ENCODE measurements at places on chromosomes 5 and 9.

- no peak for DNase-seq
Observed at GRCh38 chr5:154524181-154524580, 46.2 kb upstream of the HAND1 start.

GRCh38 chr5:164000819-164001218 is 495.4 kb downstream of the MAT2B start:
- no peak for DNase-seq

- no peak for DNase-seq
Observed at GRCh38 chr9:75858497-75859092, 31.9 kb upstream of the PCSK5 start.

DNA sequence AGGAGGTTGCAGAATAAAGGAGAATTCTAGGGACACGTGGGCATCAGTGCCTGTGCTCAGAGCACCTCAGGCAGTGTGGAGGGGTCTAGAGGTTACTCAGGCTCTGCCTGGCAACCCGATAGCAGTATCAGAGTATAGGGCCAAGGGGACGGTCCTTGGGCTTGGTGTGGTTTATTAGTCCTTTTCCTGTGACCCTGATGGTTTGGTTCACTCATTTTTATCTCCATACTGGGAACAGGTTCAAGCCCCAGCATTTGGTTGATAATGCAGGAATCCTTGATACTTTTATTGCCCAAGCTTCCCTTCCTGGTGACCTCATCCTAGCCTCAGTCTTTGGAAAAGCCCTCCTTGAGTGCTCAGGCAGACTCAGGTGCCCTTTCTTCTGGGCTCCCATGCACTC is 35.5 kb downstream of the FXN start:
- DNase-seq, result no peak

DNA sequence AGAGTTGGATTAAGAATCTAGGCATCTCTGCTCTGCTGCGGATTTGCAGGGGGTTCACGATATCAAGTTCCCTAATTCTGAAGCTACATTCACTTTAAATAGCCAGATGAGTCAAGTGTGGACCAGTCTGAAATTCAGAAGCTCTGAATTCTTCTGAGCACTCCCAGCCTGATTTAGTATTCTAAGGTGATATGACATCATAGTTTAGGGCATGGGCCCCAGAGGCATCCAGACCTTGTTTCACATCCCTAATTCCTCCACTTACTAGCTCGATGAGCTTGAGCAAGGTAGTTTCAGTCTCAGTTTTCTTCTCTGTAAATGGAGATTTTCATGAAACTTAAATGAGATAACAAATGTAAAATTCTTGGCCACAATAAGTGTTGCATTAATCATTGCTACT is 65.2 kb downstream of the TMEM167A start:
- DNase-seq, result no peak

DNA sequence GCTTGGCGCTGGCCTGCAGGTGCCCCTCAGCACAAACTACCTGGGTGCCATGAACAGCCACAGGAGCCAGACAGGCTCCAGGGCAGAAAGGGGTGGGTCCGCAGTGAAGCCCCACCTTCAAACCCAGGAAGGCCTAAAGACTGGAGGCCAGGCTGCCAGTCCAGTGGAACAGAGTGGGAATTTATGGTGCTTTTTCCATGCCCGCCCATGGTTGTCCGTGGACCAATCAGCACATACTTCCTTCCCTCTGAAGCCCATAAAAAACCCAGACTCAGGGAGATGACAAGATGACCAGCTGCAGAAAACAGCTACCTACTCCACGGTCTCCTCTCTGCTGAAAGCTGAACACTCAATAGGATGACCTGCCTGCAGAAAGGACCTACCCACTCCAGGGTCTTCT is 275.4 kb upstream of the ADRA1B start:
- no peak for DNase-seq

DNA sequence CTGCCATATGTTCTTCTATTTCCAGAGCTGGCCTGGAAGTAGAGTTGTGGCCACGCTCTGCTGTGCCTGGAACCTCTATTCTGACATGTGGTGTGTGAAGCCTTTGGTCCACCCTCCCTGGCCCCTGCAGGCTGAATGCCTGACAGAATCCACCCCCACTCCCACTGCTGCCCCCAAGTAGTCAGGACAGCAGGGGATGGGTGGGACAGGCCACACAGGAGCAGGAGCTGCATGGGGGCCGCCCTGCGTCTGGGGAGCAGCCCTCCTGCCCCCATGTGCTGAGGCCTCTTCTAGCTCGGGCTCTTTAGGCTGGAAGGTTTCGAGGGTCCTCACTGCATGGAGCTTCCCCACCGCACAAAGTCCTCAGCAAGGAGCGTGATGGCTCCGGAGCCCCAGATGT is 32.6 kb upstream of the IRX4 start:
- no peak for DNase-seq

DNA sequence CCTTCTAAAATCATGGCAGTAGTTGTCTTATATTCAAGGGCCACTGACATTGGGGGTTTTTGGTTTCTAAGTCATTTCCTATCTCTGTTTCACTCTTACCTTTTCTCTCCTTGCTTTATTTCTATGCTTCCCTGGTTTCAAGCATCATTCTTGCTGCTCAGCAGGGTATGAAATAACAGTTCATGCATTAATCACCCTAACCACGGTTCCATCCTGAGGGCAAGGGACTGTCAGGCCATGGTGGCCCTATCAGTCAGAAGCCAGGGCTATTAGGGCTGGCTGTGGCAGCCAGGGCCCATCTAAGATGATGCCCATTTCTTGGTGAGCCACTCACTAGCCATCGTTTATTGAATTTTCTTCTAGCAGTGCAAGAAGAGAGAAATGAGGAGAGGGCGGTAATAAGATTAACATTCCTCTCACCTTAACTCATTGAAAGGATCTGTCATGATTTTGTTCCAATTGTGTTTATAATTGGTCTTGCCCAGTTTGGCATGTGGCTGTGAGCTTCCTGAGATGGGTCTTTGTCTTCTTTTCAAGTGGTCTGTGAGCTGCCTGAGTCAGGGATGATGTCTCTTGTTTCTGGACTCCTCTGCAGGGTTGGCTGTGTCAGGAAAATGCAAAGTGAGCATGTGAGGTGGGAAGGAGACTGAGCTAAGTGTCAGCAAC is 45.2 kb downstream of the CYSTM1 start:
- no peak for DNase-seq

- DNase-seq, result no peak
Observed at GRCh38 chr9:119044806-119045205, 324.4 kb downstream of the BRINP1 start.

DNA sequence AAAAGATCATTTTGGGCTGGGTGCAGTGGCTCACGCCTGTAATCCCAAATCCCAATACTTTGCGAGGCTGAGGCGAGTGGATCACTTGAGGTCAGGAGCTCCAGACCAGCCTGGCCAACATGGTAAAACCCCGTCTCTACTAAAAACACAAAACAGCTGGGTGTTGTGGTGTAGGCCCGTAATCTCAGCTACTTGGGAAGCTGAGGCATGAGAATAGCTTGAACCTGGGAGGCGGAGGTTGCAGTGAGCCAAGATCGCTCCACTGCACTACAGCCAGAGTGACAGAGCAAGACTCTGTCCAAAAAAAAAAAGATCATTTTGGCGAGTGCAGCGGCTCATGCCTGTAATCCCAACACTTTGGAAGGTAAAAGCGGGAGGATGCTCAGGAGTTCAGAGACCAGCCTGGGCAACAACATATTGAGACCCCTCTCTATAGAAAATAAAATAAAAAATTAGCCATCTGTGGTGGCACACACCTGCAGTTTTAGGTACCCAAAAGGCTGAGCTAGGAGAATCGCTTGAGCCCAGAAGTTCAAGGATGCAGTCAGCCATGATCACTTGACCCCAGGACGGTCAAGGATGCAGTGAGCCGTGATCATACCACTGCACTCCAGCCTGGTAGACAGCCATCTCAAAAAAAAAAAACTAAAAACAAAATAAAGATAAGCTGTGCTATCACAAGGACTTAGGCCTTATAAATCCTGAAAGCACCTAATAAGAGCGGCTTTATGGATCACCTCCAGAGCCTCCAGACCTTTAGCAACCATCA is 16.2 kb downstream of the PPP2CA start:
- no peak for DNase-seq

GRCh38 chr9:112241491-112241890 is 66.4 kb upstream of the SUSD1 start:
- DNase-seq, result no peak

DNA sequence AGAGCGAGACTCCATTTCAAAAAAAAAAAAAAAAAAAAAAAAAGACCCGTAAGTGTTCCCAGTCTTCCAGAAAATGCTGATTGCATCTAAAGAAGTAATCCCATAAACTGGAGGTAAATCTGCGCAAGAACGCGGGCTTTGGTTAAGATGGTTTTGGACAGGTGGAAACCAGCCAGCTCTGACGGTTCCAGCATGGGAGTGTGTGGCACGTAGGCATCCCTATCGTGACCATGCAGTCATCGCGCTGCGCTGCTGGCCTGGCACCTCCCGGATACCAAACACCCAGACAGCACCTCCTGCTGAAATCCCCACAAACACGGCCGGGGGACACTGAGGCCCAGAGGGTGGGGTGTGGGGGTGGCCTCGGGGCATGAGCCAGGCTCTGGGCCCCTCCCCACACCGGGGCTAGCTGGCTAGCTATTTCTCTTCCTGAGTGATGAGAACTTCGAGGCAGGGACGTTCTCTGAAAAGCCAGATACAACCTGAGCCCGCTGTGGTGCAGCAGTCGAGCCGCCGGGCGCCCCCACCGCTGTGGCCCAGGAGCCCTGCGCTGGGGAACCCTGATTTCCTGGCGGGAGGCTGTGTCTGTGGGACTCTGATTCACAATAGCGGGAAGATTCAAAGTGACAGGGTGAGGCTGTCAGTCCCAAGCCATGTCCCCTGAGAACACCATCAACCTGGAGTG is 32.2 kb upstream of the NOTCH1 start:
- no peak for DNase-seq

DNA sequence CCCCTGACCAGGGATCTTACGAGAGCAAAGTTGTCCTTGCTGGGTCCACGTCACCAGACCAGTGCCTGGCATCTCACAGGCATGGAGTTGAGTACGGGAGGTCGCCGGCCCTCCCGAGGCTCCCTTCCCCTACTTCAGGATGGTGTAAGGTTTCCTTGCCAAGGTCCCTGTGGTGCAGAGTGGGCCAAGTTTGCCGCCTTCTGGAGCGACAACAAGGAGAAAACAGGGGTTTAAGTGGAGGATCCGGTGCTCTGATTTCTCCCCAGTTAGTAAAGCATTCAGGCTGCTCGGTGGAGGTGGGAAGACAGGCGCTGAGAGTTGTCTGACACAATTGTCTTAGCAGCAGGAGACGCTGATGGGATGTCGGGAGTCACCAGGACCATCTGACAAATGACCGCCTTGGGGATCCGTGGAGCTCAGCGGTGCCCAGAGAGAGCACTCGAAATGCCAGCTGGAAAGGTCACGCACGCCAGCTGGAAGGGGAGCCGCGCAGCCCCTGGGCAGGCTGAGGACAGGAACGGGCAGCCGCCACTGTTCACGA is 37.3 kb downstream of the ADAMTS2 start:
- DNase-seq, result no peak

- DNase-seq, result no peak
Observed at GRCh38 chr9:133914442-133915342, 77.4 kb downstream of the VAV2 start.

GRCh38 chr5:76855961-76856360 is 6.1 kb downstream of the S100Z start:
- no peak for DNase-seq

DNA sequence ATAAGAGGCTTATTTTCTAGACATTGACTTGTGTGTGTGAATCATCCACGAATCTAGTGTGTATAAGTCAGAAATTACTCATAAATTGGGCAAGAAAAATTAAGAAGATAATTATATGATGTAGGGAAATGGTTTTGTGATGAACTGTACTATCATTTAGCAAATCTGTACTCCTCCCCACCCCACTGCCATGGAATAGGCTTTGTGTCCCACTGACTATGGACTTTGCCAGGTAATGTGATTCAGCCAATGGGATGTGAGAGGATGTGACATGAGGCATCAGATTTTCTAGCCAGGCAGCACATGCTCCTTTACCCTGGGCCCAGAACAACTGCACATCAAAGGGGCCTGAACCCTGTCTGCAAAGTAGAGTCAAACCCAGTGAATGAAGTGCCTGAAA is 406.6 kb downstream of the CTNND2 start:
- DNase-seq, result no peak

DNA sequence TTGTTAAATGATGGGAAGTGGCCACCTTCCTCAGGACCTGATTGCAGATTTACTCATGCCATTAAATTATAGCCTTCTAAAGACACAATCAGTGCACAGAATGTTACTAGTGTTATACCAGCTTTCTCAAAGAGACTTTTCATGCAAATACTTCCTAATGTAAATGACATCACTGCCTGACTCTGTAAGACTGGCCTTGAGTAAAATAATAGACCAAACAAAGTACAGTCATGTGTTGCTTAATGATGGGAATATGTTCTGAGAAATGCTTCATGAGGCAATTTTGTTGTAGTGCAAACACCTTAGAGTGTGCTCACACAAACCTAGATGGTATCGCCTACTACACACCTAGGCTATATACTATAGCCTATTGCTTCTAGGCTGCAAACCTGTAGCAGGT is 17.0 kb upstream of the C1QTNF3 start:
- no peak for DNase-seq

DNA sequence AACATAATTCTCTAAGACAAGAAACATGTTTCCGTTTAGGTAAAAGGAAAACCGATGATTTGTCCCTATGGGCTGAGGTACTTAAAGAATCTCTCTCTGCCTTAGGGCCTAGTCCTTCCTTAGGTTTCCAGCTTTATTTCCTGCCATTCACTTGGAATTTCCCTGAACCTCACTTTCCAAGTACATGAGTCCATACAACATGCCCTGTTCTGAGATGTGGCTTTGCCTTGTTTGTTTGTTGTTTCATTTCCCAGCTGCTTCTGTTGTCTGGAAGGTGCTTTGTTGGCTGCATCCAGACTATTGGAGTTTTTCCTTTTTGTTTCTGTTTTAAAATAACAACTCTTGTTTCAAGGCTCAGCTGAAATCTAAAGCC is 95.2 kb downstream of the ALDH1A1 start:
- DNase-seq, result no peak

DNA sequence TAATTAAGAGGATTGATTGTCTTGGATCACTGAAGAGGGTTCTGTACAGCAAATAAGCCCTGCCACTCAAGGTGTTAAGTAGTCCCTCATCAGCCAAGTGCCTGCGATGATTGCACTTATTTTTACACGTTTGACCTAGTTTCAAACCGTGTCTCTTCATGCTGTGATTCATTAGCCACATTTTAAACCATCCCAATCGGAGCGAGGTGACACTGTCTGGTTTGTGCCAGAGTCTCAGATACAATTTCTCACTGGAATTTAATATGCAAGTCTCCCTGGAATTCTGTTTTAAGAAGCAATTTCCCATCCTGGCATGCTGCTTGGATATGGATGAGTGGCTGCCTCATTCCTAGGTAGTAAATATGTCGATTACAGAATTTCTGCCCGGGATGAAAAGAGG is 1.6 kb downstream of the INSYN2B start:
- no peak for DNase-seq

GRCh38 chr5:6430418-6431028 is 18.1 kb upstream of the UBE2QL1 start:
- no peak for DNase-seq

DNA sequence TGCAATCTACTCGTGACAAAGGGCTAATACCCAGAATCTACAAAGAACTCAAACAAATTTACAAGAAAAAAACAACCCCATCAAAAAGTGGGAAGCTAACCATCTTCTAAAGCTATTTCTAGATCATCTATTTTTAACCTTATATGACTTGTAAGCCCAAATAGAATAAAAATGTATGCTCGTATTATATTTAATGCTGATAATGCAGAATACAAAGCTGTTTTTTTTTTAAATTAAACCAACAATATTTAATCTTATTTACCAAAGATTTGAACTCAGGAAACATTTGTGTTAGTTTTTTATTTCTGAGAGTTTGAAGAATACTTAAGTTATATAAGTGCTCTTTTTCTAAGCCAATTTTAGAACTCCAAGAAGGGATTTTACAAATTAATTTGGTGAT is 652.1 kb downstream of the LRRC70 start:
- no peak for DNase-seq

Measured in activated T-helper 1 cell treated with anti-CD3 and anti-CD28 coated beads, Interleukin-2, amount 50 U/mL, for 16 hours (primary cell).